ENCODE measurements at places on chromosomes 13 and 19.

- no peak for DNase-seq
Observed at GRCh38 chr19:3444695-3445234, 35.6 kb downstream of the SMIM24 start.

DNA sequence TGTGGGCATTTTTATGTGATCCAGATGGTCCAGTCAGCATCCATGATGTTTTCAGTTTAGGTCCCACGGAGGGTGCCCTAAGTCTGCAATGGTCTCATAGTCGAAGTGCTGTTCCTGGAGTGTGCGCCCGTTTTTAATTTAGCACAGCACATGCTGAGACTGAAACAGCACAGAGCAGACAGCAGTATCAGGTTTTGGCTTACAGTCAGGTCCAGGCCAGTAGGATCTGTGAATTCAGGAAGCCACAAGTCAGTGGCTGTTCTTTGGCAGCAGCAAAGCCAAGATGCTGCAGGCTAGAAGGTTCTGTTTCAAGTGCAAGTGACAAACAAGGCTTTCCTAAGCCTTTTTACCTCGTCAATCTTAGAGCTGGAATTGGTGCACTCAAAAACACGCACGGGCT is 18.3 kb downstream of the FBXO27 start:
- no peak for DNase-seq

DNA sequence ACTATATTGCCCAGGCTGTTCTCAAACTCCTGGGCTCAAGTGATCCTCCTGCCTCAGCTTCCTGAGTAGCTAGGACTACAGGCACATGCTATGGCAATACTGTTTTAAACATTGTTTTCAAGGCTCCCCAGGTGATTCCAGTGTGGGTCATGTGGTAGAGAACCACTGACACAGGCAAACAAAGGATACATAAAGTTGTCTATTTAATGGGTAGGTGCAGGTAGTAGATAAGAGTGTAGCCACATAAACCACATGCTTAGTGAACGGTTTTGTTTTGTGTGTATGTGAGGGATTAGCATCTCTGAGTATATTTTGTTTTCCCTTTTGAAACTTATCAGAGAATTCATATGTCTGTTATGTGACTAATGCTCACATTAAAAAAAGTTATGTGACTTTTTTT is 36.7 kb downstream of the USPL1 start:
- DNase-seq = no peak

DNA sequence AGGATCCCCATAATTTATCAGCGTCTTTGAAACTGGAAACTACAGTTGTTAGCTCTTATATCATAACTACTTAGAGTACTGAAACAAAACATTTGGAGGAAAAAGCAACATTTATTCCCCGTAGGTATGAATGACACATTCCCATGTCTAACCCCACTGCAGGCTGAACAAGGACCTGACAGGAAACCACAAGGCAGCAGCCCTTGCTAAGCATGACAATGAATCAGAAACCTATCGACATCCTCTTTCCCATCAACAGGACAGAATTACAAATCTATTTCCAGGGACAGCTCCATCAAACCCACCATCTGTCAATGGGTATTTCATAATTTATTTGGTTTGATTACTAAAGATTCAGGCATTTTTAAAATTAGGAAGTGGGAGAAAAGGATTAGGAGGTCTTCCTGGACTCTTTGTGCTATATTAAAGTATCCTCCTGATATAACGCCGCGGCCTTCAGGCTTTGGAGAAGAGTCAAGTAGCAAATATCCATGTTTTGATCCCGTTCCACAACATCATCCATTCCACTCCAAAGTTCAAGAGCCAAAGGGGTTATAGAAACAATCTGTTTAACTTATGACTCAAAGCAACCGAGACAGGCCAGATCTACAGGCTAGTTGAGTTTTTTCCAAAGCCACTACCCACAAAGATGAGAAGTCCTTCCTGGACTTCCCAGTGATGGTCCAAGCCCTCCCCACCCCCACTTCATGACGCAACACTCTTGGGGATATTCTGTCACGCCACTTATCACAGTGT is 51.1 kb downstream of the FAM216B start:
- DNase-seq = no peak

GRCh38 chr19:43684326-43684725 is 14.4 kb upstream of the PLAUR start:
- no peak for DNase-seq

DNA sequence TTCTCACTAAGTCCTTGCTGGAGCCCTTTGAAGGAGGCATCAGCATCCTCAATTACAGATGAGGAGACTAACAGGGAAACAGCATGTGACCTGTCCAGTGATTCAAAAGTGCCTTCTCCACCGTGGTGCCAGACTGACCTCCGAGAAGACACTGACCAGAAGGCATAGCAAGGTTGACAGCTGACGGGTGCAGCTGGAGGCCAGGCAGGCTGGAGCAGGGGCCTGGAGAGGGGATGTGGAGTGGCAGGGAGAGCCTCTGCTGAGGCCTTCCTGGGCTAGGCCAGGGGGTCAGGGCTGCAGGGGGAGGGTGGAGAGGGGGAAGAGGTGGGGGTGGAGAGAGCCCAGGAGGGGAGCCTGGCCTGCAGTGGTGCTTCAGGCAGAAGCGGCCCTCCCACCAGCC is 66.3 kb downstream of the KCTD15 start:
- DNase-seq = no peak

DNA sequence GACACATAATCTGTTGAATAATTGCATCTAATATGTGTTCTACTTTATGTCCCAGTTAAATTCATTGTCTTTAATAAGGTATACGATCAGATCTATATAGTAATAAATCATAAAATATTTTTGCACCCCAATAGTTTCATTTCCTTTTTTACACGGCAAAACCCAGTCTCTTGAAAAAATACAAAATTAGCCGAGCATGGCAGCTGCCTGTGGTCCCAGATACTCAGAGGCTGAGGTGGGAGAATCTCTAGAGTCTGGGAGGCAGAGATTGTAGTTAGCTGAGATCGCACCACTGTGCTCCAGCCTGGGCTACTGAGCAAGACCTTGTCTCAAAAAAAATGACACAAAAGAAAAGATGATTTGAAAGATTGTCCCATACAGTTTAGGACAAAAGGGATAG is 52.3 kb upstream of the PARP4 start:
- DNase-seq = no peak

- peak; percentile 59 for DNase-seq
Observed at GRCh38 chr19:13043285-13043684, 48.0 kb downstream of the NFIX start.

DNA sequence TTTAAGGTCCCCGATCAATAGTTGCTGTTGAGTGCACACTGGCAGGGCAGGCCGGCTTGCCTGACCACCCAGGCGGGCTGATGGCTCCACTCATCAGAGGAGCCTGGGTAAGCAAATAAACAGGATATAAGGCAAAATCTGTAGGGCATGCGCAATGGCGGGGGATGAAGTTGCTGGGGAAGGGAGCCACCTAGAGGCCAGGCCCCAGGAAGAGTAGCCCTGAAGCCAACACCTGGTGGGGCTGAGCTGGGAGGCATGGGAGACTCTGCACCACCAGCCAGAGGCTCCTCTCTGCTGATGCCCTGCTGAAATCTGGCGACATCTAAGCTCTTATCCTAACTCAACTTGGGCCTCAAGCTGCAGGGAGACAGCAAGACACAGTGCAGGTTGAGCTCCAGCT is 324.3 kb downstream of the ZNF536 start:
- DNase-seq = no peak

DNA sequence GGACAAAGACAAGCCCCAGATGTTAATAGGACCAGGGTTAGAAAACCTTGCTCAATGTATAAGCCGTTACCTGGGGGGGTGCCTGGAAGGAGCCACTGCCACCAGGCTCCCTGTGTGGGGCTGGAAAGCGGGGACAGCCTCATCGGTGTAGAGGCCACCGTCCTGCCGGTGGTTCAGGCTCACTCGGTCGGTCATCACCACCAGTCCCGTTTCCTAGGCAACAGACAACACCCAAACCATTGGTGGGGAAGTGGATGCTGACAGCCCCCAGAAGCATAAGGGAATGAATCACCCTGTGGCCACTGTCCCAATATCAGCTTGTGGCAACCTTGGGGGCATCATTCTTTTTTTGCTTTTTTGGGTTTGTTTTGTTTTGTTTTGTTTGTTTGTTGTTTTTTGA is 55.8 kb downstream of the CPAMD8 start:
- DNase-seq = no peak

- DNase-seq = no peak
Observed at GRCh38 chr13:109904218-109904617, 117.8 kb upstream of the IRS2 start.

Data from NCI-H146 (cell line).